ENCODE measurements at places on chromosomes 7 and 10.

DNA sequence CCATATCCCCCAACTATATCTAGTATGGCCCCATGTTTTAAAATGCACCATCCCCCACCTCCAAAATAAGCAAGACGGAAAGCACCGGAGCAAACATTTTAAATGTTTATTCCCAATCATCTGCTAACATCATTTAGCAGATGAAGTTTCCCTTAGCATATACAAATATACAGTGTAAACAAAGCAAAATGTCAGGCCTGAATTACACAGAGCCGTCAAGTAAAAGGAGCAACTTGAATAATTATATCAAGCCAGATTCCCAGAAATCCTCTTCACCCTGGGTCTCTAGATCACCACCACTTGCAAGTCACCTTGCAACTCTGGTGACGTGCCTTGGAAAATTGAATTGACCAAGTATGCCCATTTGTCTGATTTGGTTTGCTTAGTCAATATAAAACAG is 91.6 kb upstream of the COL1A2 start:
- no peak for DNase-seq

GRCh38 chr7:116786791-116787443 is 75.5 kb upstream of the CAPZA2 start:
- DNase-seq: peak; percentile 71

DNA sequence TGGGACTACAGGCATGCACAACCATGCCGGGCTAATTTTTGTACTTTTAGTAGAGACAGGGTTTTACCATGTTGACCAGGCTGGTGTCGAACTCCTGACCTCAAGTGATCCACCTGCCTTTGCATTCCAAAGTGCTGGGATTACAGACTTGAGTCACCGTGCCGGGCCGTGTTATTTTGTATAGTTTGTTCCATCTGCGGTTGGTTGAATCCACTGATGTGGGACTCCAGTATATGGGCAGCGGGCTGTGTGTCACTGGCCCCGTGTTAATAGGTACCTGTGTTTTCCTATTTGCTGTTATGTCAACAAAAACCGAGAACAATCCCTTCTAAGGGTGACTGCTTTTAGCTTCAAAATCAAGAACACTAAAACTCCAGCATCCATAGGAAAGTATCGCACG is 297.6 kb upstream of the PITRM1 start:
- DNase-seq: no peak

DNA sequence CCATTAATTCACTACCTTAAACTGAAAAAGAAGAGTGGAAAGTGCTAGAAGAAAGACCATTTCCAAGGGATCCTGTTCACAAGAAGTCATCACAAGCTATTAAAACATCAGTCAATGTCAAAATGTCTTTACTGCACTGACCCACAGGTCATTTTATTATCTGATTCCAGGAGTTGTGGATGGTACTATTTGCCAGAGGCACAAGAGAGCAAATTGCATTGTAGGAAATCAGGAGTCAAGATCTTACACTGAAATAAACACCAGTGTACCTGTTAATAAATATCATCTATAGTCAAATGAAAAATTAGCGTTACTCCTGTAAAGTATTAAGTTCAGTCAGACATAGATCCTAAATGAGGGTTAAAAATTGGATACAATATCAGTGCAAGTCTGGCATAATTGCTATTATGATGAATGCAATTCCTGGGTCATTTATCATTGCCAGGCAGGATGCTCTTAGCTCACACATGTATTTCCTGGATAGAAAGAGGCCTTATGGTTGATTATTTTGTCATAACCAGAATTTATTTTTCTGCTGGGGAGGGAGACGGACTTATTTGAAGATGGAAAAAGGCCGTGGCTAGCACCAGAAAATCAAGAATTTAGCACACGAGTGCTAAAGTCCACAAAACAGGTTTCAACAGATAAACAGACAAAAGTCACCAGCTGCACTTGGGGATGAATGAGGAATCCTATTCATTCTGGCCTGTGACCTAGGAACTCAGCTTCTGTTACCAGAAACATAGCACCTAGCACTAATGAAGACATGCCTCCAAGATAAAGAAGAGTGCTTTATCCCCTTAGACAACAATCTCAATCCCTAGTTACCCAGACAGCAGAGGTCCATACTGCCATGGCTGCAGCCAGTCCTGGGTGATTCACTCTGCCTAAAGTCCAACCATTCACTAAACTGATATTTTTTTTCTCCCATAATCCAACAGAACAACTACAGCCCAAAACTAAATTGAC is 683.1 kb upstream of the POM121L12 start:
- no peak for DNase-seq

GRCh38 chr10:108901781-108902618 is 1021.3 kb downstream of the XPNPEP1 start:
- DNase-seq: no peak

Data from suppressor macrophage treated with lipopolysaccharide for 1 hour (primary cell).